Stimulated activated CD4-positive, alpha-beta T cell treated with anti-CD3 and anti-CD28 coated beads, Interleukin-1b, Interleukin-23, amount 100 ng/mL, for 24 hours (primary cell): ENCODE measurements at places on chromosomes 1 and 21.

DNA sequence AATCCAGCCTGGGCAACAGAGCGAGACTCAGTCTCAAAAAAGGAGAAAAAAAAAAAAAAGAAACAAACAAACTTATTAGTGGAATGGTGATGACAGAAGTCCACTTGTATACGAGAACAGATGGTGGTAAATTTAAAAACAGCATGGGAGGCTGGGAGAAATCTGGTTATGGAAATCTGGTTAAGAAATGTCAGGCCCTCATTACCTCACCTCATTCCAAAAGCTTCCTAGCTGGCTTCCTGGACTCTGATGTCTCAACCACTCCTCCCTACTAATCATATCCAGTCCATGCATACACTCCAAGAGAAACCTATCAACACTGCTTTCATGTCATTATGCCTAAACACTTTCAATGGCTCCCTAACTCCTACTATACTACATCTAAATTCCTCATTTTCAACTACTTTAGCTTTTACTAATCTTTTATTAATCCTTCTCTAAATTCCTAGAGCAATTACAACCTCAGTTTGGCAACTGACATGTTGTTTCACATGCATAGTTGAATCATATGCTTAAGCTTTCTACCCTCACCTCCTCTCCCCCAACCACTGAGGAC, 52.9 kb downstream of the FOXJ3 start:
- DNase-seq = no peak

GRCh38 chr1:199020904-199021303, 382.1 kb downstream of the PTPRC start:
- DNase-seq = no peak

DNA sequence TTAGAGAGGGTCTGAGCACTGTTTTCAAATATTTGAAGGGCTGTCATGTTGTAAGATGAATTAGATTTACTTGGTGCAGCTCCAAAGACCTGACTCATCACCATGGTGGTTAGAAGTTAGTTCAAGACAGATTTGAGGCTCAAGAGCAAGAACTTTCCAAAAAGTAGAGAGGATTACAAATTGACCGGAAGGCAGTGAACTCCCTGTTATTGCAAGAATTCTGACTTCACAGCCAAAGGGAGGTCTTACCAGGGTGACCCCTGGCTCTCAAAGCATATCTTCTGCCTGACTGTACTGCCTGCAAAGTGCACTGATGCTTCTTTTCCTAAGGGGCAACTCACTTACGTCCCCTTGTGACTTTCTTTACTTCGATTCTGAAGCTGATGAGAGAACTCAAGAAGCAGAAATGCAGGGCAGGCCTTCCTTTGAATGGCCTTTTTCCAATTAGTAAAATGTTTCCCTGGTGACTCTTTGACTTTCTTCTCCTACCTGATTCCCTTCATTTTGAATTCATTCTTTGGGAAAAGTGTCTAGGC, 86.4 kb downstream of the NAV1 start:
- DNase-seq = no peak

DNA sequence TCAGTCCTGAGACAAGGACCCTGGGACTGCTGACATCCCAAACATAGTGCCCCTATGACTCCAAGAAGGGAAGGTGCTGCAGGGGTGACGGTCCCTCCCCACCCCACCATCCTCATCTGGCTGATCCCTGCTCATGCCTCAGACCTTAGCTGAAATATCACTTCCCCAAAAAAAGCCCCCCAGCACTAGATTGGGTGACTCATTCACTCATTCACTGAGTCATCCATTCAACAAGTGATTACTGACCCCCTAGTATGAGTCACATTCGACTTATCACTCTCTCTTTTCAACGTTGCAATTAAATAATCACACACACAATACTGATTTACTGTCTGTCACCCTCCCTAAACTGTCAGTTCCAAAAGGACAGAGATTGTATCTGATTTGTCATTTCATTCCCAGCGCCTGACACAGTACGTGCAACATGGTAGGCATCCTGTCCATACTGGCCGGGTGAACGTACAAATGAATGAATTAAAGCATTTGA, 48.6 kb downstream of the HIVEP3 start:
- DNase-seq = no peak

GRCh38 chr1:206002871-206003801, at the start of gene RAB7B:
RAB7B (minus strand) TSS chr1:206003395; CDS start chr1:205994135, 9,260 bp downstream.
- no peak for DNase-seq

- no peak for DNase-seq
Measured at GRCh38 chr1:161790587-161791317, 24.6 kb downstream of the ATF6 start.

DNA sequence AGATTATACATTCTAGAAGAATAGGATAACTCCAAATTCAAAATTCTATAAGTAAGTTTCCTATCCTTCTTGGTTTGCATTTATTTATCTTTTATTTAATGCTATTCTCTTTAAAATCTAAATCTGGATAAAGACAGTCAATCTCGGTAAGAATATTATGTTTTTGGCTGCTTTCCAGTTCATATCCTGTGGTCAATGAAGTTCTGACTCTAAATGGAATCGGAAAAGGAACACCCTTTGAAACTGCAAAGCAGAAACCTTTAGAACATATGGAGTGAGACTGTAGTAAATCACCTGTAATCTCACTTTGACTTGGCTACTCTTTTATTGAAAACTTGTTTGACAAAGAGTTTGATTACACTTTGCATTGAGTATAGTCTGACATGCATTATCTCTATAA, 85.2 kb downstream of the KIFAP3 start:
- DNase-seq = no peak

DNA sequence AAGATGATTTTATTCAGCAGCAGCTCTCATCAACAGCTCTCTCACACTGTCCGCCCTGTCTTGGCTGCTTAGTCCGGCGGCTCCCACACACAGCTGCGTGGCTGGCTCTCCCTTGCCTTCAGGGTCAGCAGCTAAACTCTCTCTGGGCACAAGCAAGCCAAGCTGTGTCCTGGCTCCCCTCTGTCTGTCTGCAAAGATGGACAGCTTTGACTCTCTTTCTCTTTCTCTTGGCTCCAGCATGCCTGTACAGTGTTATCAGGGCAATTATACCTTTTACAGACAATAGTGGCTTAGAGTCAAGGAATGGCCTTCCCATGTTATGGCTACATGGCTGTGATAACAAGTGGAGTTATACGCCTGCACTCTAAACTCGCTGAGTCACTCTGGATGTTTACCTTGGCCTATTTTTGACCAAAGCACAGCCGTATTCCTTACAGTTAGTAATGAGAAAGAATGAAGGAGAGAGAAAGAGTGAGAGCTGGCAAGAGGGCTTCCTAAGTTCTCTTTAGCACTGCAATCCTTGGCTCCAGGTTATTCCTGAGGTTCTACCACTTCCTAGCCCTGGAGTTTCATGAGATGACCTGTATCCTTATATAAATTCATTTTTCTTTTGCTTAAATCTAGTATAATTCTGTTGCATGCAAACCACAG, 59.9 kb upstream of the ZSWIM5 start:
- no peak for DNase-seq

DNA sequence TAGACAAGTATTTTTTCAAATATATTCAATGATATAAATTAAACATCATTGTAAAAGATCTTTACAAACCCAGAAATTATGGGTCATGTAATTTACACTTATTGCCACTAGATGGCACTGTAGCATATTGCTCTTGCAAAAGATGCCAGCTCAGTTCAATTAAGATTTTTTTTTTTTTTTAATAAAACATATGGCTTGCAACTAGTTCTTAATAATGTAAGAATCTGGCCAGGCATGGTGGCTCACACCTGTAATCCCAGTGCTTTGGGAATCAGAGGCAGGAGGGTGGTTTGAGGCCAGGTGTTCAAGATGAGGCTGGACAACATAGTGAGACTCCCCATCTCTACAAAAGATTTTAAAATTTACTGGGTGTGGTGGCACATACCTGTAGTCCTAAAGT, 49.4 kb upstream of the DESI2 start:
- DNase-seq = no peak
